Astrocyte of the spinal cord (primary cell): ENCODE measurements at places on chromosomes 7 and 10.

DNA sequence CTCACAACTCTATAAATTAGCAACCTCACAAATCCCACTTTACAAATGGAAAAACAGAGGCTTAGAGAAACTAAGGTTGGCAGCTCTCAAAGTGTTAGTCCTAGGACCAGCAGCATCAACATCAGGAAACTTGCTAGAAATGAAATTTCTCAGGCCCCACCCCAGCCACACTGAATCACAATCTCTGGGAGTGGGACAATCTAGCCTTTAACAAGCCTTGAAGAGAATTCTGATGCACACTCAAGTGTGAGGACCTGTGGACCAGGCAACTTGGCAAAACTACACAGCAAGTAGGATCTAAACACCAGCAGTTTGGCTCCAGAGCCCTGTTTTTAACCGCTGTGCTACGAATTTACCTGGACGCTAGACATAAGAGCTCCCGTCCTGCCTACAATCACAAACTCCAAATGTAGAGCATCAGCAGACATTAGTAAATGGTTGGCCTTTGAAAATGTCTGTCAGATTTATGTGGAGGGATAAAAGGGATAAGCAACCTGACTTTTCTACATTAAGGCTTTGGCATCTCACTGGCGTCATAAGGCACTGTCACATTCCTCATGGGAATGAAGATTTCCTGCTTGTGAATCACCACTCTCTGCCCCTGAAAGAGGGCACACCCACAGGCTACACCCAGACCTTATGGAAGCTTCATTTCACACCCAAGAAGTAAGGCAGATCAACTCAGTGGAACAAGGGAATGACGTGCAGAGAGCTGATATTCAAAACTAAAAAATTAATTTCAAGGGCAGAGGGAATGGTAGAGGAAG, 34.5 kb downstream of the PPP1R3C start:
- DNase-seq, result peak; percentile 66

- no peak for DNase-seq
These were observed 5.0 kb downstream of the NPC1L1 start for GRCh38 chr7:44536090-44536489.

DNA sequence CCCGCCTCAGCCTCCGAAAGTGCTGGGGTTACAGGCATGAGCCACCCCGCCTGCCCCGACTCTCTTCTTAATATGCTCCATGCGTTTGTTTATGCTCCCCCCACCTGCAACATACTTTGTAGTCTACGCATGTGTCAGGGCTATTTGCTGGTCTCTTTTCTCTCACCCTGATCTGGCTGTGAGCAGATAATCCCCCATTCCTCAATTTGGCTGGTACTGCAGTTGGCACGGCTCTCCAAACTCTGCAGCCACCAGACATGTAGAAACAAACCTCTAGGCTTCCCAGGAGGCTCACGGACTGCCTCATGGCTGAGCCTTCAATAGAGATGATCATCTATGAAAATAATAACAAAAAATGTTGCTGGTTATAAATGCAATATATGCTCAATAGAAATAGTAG, 540.3 kb upstream of the GALNT17 start:
- no peak for DNase-seq

GRCh38 chr10:124696446-124697392, 47.5 kb downstream of the FAM53B start:
- DNase-seq, result no peak

- DNase-seq, result no peak
These were observed 99.5 kb downstream of the SFMBT2 start for GRCh38 chr10:7311218-7311849.

GRCh38 chr10:79904671-79905321, 44.1 kb downstream of the SFTPD start:
- peak; percentile 64 for DNase-seq

- no peak for DNase-seq
These were observed 63.9 kb upstream of the CACNA2D1 start for GRCh38 chr7:82507365-82507975.

GRCh38 chr7:1934017-1934416, 263.9 kb downstream of the ELFN1 start:
- DNase-seq, result no peak

DNA sequence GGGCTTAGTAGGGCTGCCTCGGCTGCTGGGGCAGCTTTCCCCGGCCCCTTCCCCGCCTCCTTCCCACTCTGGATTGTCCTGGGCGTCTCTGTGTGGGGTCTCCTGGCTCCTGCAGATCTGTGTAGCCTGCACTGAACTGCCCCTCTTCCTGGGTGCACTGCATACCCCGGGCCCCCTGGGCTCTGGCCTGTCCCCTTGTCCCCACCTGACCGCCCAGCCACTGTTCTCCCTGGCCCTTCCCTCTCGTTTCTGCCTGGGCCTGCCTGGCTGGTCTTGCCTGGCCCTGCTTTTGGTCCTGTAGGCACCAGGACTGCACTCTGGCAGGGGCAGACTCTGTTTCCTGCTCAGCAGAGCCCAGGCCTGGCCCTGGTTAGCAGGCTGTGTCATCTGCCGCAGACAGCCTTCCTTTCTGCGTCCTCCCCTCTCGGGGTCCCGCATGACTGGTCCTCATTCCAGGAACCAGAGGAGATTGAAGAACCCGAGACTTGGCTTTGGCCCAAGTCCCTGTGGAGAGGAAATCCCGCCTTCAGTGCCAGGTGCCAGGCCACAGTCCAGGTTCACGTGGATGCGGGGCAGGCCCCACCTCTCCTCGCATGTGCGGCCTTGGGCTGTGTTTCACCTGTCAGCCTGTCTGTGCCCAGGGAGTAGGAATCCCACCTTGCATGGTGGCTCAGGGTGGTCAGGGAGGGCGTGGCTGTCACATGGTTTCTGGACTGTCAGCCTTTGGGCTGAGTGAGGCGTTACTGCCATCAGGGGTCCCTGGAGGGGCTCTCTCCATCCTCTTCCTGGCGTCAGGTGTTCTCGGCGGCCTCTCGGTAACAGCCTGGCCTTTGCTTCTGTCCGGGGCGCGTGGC, 9.2 kb downstream of the INPP5A start:
- DNase-seq, result no peak

- no peak for DNase-seq
These were observed 77.0 kb downstream of the POU6F2 start for GRCh38 chr7:39054731-39055130.
